ENCODE measurements at places on chromosomes 1 and 21. TPM values are rescaled to one million over a fixed set of nuclear protein-coding genes. Genes with fewer than 3 reads are reported as not detected.

The CHML gene
- 24.8 TPM for total RNA-seq

The TNFRSF9 gene
- total RNA-seq = 0.39 TPM

The NBPF6 gene
- total RNA-seq = not detected

The RAP1GAP gene
- total RNA-seq = 20.3 TPM

The ADGRL4 gene
- total RNA-seq = 0.56 TPM

The IGSF9 gene
- total RNA-seq = 44.3 TPM

The EPS8L3 gene
- 9.9 TPM for total RNA-seq

The B3GALT5 gene
- total RNA-seq = 27.5 TPM

The FCER1G gene
- total RNA-seq = not detected

- no peaks in the 10 kb centered on the region for H3K36me3 ChIP-seq
- H3K4me3 ChIP-seq = no peak overlapping the region
- H3K27me3 ChIP-seq = peaks cover 12% of the 10 kb centered on the region
- peaks cover 22% of the 10 kb centered on the region for H3K4me1 ChIP-seq
- no peak for DNase-seq
These were observed 215.8 kb downstream of the TRABD2B start for GRCh38 chr1:47781171-47781959.

DNA sequence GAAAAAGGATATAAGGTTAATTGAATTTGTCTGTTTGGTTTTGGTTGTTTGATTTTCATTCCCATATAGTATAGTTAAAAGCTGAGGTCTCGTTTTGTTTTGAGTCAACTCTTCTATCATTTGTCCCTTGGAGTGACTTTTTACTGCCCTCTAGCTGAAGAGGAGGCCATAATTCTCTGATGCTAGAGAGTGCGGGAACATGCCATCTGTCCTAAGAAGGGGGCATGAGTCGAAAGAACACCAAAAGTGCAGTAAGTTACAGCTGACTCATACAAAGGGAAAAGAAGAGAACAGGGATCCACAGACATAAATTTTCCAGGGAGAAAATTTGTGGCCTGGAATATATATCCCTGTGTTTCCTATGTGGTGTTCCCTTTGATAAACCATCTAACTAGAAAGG lies 4.1 kb downstream of the KRTAP21-3 start:
- DNase-seq = no peak
- no peak overlapping the region for H3K27ac ChIP-seq
- H3K4me3 ChIP-seq = no peak overlapping the region

GRCh38 chr1:180204231-180204630 lies 25.8 kb upstream of the LHX4 start:
- peaks cover 11% of the 10 kb centered on the region for H3K27me3 ChIP-seq
- no peak overlapping the region for H3K4me3 ChIP-seq
- H3K36me3 ChIP-seq = no peaks in the 10 kb centered on the region
- no peaks in the 10 kb centered on the region for H3K4me1 ChIP-seq

DNA sequence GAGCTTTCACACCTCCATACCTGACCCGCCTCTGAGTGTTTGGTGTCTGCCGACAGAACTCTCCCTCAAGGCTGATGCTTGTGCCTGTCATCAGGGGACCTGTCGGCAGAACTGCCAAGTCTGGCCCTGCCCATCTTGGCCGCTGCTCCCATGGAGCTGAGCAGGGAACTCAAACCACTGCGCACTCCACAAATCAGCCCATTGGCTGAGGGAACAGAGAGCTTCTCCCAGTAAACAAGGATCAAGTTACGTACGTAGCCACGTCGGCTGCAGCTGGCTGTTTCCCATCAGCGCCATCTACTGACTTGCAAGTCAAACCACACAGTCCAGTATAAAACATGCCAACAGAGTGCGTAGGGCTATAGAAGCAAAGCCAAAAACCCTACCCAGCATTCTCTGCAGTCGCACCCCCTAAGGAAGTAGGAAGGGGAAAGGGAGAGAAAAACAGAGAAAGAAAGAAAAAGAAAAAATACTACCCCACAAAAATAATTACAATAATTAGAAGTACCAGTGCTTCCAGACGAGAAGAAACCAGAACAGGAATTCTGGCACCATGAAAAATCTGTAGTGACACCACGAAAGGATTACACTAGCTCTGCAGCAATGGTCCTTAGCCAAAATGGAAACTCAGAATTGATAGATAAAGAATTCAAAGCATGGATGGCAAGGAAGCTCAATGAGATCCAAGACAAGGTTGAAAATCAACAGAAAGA lies 13.1 kb downstream of the KRTAP13-1 start:
- H3K27me3 ChIP-seq = peaks cover 8% of the 10 kb centered on the region
- DNase-seq = no peak
- H3K4me3 ChIP-seq = peak overlapping the region; percentile 74
- H3K27ac ChIP-seq = peak overlapping the region; percentile 25
- peaks cover 5% of the 10 kb centered on the region for H3K36me3 ChIP-seq
- peaks cover 5% of the 10 kb centered on the region for H3K4me1 ChIP-seq

- peaks cover 7% of the 10 kb centered on the region for H3K4me1 ChIP-seq
- no peak overlapping the region for H3K4me3 ChIP-seq
- no peak overlapping the region for H3K27ac ChIP-seq
- DNase-seq = no peak
- H3K27me3 ChIP-seq = peaks cover 17% of the 10 kb centered on the region
These were observed 171.6 kb upstream of the C1orf174 start for GRCh38 chr1:4071653-4072052.

GRCh38 chr1:46072975-46073374 lies 59.5 kb downstream of the PIK3R3 start:
- no peak overlapping the region for H3K27ac ChIP-seq
- no peak for DNase-seq
- H3K27me3 ChIP-seq = no peaks in the 10 kb centered on the region

- DNase-seq = no peak
- H3K27me3 ChIP-seq = peaks cover 52% of the 10 kb centered on the region
- no peaks in the 10 kb centered on the region for H3K4me1 ChIP-seq
- H3K36me3 ChIP-seq = no peaks in the 10 kb centered on the region
- no peak overlapping the region for H3K27ac ChIP-seq
- H3K4me3 ChIP-seq = no peak overlapping the region
These were observed 188.5 kb downstream of the GRIK3 start for GRCh38 chr1:36845802-36846201.

GRCh38 chr1:191974004-191974403 lies 184.3 kb upstream of the RGS18 start:
- no peak overlapping the region for H3K4me3 ChIP-seq
- no peaks in the 10 kb centered on the region for H3K27me3 ChIP-seq

- peaks cover 12% of the 10 kb centered on the region for H3K36me3 ChIP-seq
- peak overlapping the region; percentile 90 for H3K4me3 ChIP-seq
These were observed 149.9 kb upstream of the CAMK1G start for GRCh38 chr1:209433649-209434031.

GRCh38 chr1:29991815-29992214 lies 731.6 kb downstream of the MATN1 start:
- no peak overlapping the region for H3K27ac ChIP-seq
- peak; percentile 47 for DNase-seq
- H3K36me3 ChIP-seq = peaks cover 5% of the 10 kb centered on the region
- H3K27me3 ChIP-seq = no peaks in the 10 kb centered on the region

DNA sequence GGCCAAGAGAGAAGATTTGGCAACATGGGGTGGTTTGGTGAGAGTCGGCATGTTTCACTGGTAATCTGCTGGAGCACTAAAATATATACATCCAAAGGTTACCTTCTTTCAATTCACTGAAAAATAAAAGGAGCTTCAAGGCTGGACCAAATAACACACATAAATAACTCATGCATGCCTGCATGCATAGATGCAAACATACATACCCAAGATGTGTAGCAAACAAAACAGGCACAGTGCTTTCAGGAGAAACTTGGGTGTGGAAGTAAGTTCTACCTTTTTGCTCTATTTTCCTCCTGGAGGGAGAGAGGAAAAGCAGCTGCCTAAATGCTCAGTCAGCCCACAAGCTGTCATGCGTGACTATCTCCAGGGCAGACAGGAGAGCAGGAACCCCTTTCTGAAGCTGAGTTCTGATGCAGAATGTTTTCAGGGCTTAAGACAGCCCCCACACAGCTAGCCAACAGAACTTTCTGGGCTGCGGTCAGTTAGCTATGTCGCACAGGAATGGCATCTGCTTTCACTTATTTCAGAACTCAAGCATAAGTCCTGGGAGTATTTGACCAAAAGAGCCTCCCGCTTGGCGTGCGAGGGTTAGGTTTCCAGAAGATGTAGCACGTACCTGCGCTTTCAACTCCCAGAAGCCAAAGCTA lies 166.2 kb downstream of the TOMM20 start:
- no peaks in the 10 kb centered on the region for H3K27me3 ChIP-seq
- peak overlapping the region; percentile 87 for H3K27ac ChIP-seq
- peak overlapping the region; percentile 44 for H3K4me3 ChIP-seq
- H3K36me3 ChIP-seq = no peaks in the 10 kb centered on the region

GRCh38 chr1:9111957-9112356 lies 16.9 kb downstream of the GPR157 start:
- no peak overlapping the region for H3K27ac ChIP-seq
- no peak for DNase-seq
- H3K27me3 ChIP-seq = no peaks in the 10 kb centered on the region
- no peaks in the 10 kb centered on the region for H3K36me3 ChIP-seq

DNA sequence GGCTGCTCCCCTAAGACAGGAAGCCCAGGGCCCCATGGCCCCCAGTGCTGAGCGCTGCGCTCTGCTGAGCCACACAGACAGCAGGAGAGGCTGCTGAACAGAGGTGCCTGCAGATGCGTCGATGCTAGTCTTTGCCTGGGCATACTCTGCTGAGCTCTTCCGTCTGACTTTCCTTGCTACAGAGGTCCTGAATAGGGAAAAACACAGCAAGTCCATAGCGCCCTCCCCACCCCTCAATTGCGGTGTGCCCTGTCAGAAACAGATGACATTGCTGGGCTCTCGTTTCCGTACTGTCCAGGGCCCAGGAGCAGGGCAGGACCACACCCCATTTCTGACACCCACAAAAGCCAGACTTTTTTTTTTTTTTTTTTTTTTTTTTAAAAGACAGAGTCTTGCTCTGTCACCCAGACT lies 252.5 kb downstream of the SDCCAG8 start:
- no peak for DNase-seq
- peaks cover 12% of the 10 kb centered on the region for H3K4me1 ChIP-seq
- H3K4me3 ChIP-seq = no peak overlapping the region
- no peak overlapping the region for H3K27ac ChIP-seq
- peaks cover 13% of the 10 kb centered on the region for H3K36me3 ChIP-seq

DNA sequence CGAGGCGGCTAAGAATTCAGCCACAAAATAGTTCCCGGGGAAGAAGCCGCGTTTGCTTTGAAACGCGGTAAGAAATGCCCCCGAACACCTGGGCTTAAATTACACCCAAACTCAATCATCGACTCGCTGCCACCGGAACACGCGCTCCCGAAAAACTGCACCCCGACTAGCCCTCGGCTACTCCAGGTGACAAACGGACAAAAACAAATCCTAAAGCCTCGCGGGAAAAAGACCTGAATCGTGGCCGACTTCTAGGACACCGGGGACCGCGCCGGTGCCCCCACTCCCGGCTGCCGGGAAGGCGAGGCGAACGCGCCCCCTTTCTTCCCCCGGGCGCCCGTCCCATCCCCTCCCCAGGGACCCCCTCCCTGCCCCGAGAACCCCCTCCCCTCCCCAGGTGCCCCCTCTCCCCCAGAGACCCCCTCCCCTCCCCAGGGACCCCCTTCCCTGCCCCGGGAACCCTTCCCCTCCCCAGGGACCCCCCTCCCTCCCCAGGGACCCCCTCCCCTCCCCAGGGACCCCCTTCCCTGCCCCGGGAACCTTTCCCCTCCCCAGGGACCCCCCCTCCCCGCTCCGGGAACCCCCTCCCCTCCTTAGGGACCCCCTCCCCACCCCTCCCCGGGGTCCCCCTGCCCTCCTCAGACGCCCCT lies 628 bp downstream of the C1orf159 start:
- no peak for DNase-seq
- H3K36me3 ChIP-seq = peaks cover 18% of the 10 kb centered on the region
- H3K27ac ChIP-seq = peak overlapping the region; percentile 72
- H3K4me3 ChIP-seq = peak overlapping the region; percentile 90
- peaks cover 18% of the 10 kb centered on the region for H3K27me3 ChIP-seq

GRCh38 chr1:117363571-117364048 lies 3.6 kb upstream of the MAN1A2 start:
- no peak for DNase-seq
- no peaks in the 10 kb centered on the region for H3K36me3 ChIP-seq
- peaks cover 23% of the 10 kb centered on the region for H3K4me1 ChIP-seq
- peak overlapping the region; percentile 29 for H3K4me3 ChIP-seq
- H3K27me3 ChIP-seq = no peaks in the 10 kb centered on the region

GRCh38 chr1:169590932-169591331 lies 4.7 kb upstream of the F5 start:
- H3K27me3 ChIP-seq = peaks cover 44% of the 10 kb centered on the region
- DNase-seq = no peak

DNA sequence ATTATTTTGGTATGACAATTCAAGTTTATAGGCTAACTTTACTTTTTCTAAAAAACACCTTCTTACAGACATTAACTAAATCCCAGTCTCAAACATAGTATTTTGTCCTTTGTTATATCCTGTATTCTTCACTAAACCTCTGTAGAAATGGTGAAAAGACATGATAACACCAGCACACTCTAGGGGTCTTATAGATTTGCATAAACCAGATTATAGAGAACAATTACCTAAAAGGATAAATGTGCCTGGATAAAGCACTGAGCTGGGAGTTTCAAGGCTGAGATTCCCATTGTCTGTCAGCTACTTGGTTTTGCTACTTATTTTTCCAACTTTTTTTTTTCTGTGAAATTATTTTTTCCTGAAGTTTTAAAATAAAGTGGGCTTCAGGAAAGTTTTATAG lies 1288.6 kb upstream of the TMPRSS15 start:
- no peak for DNase-seq
- H3K36me3 ChIP-seq = no peaks in the 10 kb centered on the region
- no peak overlapping the region for H3K4me3 ChIP-seq
- no peak overlapping the region for H3K27ac ChIP-seq

DNA sequence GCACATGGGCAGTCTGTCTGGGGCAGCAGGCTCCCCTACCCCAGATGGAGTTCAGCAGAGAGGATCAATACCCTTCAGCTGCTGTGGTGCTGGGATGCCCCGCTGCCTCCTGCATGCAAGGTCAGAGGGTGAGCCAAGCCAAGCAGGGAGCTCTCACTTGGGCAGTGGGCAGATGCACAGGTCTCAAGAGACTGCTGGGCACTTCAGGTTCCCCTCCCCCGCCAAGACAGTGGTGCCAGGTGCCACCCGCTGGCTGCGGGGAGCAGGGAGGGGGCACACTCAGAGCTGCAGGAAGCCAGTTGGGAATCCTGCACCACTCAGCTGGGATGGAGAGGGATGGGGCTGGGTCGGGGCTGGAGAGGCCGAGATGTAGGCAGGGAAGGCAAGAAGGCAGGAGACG lies 15.8 kb upstream of the EVA1B start:
- DNase-seq = no peak
- H3K27me3 ChIP-seq = no peaks in the 10 kb centered on the region
- peaks cover 4% of the 10 kb centered on the region for H3K4me1 ChIP-seq
- H3K27ac ChIP-seq = no peak overlapping the region
- peaks cover 6% of the 10 kb centered on the region for H3K36me3 ChIP-seq
